Right renal pelvis (tissue), 4 donors: ENCODE measurements at places on chromosomes 1 and 21. TPM values are rescaled to one million over a fixed set of nuclear protein-coding genes. Genes with fewer than 3 reads are reported as not detected.

Gene MTR
- 39.3 TPM for polyA plus RNA-seq

Gene TNFRSF25
- polyA plus RNA-seq: 12.1 TPM

Gene C1QTNF12
- polyA plus RNA-seq: 9.0 TPM

Gene HES4
- 21.8 TPM for polyA plus RNA-seq

DNA sequence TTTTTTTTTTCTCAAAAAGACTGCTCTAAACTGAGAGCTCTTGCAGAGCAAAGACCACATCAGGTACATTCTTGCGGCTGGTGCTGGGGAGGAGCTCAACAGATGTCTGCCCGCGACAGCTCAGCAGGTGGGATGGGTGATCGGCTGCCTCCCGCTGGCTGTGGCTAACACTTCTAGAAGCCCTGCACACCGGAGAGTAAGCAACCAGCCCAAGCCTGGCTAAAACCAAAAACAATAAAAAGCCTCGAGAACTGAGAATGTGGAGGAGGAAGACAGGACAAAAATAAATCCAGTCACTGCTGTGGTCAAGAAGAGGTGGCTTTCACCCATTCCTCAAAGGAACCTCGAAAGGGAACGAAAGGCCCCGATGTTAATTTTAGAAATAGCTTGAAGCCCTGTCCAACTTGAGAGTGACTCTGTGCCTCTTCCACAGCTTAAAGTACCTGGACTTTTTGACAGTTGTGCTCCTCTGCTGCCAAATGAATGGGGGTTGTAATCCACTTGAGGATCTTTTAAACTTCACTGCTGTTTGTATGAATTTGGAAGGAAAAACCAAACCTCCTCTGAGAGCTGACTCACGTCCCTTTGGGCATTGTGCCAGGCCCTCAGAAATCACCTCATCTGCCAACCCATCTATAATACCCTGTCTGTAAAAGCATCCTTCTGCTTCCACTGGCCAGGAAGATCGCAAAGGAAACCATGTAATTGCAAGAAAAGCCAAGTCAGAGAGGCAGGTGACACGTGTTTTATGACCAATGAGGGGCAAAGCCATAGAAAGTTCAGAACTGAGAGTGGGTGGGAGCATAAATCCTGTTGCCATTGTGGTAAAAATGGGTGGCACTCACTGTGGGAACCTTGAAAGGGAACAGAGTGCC lies 78.6 kb downstream of the KCNN3 start:
- no peak for DNase-seq

DNA sequence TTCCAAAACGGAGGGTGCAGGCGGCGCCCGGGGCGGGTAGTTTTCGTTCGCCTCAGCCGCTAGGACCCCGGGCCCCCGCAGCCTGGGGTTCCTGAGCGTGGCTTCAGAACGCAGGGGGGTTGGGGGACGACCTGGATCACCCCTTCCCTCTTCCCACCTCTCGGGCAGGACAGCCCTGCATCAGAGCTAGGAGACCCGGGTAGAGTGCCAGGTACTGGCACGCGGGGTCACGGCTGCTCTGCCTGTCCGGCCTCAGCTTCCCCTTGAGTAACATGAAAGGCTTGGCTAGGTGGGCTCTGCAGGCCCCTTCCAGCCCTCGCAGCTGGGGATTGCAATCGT lies 484 bp downstream of the DFFB start:
- DNase-seq: no peak
